CD4-positive, alpha-beta T cell treated with Interleukin-6 at 100 ng/mL for 8 hours (primary cell): ENCODE measurements at places on chromosomes 12 and 14.

DNA sequence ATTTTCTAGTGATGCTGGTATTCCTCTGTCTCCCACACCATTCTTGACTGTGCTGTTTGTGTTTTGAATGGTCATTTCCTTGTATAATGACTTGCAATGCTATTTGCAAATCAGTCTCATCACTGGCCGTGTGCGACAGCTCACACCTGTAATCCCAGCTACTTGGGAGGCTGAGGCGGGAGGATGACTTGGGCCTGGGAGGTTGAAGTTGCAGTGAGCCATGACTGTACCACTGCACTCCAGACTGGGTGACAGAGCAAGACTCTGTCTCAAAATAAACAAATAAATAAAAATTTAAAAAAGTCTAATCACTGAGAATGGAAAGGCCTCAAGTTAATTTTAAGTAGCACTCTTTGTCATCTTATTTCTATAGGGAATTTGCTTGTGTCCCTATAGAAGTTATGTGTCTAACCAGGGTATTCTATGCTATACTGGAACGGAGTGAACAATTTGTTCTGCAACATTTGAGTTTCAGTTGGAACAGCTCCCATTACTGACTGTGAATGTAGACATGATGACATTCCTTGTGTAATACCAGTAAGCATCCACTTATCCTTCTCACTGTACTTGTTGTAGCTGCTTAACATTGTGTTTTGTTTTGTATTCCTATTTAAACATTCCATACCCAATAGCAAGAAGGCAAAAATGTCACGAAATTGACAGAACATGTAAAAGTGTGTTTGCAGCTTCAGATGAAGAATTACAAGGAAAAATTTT, 126.3 kb downstream of the MGST1 start:
- no peak for DNase-seq

GRCh38 chr12:29816874-29817725, 33.4 kb upstream of the TMTC1 start:
- DNase-seq, result no peak

DNA sequence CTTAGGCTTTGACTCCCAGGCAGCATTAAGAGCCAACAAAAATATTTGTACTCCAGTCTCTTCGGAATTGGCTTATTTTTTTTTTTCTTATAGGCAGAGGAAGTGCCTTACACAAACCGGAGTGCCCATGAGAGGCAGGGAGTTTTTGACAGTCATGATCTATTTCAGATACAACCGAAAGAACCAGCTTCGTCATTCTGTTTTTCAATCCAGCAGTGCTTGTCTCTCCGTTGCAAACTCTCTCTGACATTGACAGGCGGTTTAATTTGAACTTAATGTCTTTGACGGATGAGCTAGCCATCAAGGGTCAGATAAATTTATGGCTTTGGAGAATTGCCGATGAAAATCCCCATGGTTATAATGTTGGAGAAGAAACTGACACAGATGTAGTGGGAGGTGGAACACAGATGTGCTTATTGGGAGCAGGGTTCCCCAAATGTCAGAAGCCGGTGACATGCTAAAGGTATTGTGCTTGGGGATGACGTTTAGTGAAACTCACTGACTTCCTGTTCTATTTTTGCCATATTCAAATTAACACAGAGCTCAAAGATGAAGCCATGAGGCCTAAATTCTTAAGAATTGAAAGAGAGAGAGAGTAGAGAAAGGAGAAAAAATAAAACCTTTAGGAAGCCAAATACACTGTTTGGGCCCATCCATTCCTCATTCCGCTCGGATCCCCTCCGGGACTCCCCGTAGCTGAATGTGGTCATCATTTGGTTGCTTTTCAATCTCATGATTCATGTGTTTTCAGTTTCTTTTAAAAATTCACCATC, 59.7 kb downstream of the PLXNC1 start:
- DNase-seq, result peak; percentile 44

DNA sequence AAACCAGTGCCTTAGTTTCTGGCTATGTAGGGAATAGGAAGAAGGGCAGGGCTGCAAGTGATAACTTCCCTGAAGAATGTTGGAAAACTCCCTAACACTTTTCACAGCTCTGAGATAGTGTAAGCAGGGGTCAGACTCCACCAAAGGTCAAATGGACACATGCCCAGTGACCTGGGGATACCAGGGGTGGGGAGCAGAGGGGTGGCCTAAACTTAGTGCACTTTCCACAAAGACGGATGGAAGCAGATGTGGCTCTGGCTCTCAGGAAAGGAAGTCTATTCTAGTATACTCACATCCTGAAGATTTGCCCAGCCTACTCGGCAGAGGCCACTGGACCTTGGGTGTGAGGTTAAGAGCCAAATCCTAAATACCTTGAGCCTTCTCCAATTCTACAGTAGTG, 285.8 kb downstream of the NUAK1 start:
- no peak for DNase-seq

- no peak for DNase-seq
Observed at GRCh38 chr12:46926526-46926925, 100.7 kb upstream of the SLC38A4 start.

DNA sequence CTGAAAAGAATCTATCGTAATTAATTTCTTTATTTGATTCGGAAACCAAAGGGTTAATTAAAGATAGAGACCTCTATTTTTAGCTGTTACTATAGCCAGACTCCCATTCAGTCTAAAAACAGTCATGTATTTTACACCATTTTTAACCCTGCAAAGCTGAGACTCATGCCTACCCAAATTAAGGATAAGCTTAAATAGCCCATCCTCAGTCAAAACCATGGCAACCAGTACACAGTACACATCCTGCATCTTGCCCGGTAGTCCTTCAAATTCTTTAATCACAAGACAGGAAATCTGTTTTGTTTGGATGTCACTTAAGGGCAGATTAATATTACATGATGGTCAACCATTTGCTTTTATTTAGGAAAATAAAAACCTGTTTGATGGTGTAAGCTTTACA, 25.5 kb upstream of the KCNK10 start:
- no peak for DNase-seq

DNA sequence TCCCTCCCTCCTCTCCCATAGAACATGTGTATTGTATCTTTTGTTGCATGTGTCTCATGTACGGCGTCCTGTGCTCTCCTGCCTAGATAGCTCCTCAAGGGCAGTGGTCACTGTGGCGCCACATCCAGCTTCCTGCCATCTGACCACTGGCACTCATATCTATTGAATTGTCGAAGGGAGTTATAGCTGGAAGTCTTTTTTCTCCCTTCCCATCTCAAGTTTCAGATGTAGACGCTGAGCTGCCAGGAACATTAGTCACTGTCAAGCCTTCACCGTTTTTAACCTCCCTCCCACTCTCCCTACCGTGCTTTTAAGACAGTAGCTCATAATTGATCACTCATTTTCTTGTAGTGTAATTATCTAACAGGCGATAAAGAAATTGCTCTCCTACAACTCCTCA, 33.0 kb downstream of the MTHFD1 start:
- no peak for DNase-seq

- no peak for DNase-seq
Observed at GRCh38 chr12:2247596-2247995, 194.8 kb downstream of the CACNA1C start.

GRCh38 chr12:56382611-56383010, 20.0 kb upstream of the APOF start:
- DNase-seq, result no peak

DNA sequence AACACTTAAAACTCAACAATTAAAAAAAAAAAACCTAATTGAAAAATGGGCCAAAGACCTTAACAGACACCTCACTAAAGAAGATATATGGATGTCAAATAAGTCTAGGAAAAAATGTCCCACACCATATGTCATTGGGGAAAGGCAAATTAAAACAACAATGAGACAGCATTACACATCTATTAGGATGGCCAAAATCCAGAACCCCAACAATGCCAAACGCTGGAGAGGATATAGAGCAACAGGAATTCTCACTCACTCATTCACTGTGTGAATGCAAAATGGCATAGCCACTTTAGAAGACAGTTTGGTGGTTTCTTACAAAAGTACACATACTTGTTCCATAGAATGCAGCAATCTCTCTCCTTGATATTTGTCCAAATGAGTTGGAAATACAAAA, 173.7 kb downstream of the SLC25A21 start:
- no peak for DNase-seq

GRCh38 chr12:76777765-76778216, 13.9 kb downstream of the ZDHHC17 start:
- DNase-seq, result no peak

GRCh38 chr12:2387103-2387834, 334.5 kb downstream of the CACNA1C start:
- no peak for DNase-seq

DNA sequence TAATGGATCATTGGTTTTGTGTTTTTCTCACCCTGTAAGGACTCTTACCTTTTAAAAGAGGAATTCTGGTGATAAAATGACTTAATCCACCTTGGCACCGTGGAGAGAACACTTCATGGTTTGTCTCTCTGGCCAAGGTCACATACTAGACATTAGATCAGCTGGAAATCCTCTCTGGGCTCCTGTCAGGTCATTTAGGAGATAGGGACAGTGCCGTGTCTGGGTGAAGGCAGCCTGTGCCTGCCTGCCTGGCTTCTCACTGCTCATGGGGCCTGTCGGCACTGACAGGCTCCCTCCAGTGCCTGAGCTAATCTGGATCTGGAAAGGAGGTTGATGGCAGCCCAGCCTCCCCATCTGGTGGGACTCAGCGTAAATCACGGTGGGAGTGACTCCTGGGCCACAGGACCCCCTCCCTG, 5.7 kb downstream of the CRADD start:
- DNase-seq, result no peak

- no peak for DNase-seq
Observed at GRCh38 chr12:77357655-77358054, 292.3 kb upstream of the E2F7 start.

DNA sequence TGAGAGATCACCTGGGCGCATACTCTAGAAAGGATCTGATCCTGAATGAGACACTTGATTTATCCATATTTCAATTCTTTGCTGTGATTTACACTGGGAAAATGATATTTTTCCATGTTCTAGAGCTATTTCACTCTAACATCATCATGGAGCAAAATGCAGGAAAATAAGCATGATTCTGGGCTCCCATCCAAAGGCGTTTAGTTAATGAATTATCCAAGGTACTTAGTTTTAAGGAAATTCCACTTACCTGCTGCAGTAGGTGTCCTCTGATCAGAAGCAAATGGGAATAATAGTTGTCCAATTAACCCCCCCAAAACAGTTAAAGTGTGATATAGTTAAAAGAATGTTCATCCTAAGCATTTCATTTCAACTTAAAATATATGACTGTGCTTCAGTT, 204.5 kb upstream of the PRKD1 start:
- no peak for DNase-seq

DNA sequence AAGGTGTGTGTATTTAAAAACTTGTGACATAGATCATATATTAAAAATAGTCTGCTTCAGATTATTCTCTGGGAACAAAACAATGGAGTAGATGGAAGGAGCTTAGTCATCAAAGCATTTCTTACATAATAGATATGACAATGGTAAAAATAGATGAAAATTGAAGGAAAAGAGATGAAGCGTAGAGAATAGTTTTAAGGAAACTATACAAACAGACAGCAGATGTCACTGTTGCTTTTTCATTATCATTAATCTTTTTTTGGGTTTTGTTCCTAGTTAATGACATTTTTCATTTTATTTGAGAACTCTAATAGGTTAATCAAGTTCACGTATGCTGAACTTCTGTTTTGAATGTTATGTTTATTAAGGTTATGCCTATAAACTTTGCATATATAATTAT, 149.2 kb upstream of the FBXO33 start:
- DNase-seq, result no peak

- no peak for DNase-seq
Observed at GRCh38 chr12:115046805-115047204, 362.8 kb upstream of the TBX3 start.

- DNase-seq, result no peak
Observed at GRCh38 chr12:57592551-57593165, 1.7 kb downstream of the PIP4K2C start.

- no peak for DNase-seq
Observed at GRCh38 chr12:111154147-111154834, 214.6 kb downstream of the PHETA1 start.

DNA sequence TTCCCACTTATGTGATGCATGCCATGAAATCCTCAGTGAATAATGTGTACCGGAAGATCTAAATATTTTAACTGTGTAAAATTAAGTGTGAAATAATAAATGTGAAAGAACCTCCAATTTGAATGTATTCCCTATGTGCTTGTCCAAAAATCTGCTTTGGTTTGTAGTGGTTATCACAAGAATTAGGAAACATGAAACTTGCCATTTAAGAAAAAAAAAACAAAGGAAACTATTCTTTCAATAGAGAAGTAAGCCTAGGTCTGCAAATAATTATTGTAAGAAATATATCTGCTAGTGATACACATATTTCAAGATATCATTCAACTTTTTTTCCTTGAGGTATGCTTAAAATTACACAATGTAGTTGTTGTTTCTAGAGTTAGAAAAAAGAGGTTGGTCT, 500.4 kb downstream of the SLC6A15 start:
- no peak for DNase-seq

DNA sequence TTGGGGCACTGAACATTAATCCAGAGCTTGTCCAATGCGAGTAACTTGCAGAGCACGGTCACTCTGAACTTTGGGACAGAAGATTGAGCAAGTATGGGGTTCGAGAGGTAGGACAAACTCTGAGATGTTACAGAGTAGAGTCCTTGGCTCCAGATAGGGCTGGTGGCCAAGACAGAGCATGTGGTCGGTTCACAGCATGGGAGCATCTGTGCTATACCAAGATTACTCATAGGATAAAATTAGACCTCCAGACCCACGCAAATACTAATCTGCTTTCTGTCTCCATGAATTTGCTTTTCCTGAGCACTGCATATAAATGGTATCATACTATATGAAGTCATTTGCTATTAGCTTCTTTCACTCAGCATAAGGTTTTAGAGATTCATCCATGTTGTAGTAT, 93.4 kb upstream of the TBX5 start:
- DNase-seq, result no peak

DNA sequence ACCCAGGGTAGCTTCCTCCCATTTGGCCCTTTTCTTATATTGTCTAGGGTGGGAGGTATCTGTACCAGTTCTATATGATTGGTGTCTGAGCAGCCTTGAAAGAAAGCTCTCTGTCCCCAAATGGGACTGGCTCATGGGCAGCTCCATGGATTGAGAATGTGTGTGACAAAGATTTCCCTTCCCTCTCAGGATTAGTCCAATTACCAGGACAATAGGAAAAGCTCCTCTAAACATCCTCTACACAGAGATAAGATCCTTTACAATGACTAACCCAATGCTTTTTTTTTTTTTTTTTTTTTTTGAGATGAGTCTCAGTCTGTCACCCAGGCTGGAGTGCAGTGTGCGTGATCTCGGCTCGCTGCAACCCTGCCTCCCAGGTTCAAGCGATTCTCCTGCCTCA, 112.1 kb downstream of the SLC35F4 start:
- DNase-seq, result no peak
